ENCODE measurements at places on chromosomes 6 and 20.

- ATAC-seq, result peak; percentile 80
Observed at GRCh38 chr20:45320948-45321595, 13.0 kb upstream of the MATN4 start.

- no peak for ATAC-seq
Observed at GRCh38 chr6:167987396-167988153, 9.9 kb upstream of the KIF25 start.

DNA sequence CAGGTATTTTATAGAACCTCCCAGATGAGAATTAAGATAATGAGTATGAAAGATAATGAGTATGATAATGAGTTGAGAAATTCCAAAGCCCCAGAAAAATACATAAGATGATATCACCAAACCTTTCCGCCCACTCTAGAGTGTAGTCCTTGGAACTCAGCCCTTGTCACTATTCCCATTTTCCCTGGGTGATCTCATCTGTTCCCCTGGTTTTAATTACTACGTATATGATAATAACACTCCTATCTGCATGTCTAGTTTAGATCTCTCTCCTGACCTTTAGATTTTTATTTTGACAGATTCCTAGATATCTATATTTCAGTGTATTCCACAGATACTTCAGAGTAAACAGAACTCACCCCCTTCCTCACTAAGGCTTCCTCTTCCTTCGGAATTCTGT, 51.0 kb upstream of the ASIP start:
- ATAC-seq, result no peak

DNA sequence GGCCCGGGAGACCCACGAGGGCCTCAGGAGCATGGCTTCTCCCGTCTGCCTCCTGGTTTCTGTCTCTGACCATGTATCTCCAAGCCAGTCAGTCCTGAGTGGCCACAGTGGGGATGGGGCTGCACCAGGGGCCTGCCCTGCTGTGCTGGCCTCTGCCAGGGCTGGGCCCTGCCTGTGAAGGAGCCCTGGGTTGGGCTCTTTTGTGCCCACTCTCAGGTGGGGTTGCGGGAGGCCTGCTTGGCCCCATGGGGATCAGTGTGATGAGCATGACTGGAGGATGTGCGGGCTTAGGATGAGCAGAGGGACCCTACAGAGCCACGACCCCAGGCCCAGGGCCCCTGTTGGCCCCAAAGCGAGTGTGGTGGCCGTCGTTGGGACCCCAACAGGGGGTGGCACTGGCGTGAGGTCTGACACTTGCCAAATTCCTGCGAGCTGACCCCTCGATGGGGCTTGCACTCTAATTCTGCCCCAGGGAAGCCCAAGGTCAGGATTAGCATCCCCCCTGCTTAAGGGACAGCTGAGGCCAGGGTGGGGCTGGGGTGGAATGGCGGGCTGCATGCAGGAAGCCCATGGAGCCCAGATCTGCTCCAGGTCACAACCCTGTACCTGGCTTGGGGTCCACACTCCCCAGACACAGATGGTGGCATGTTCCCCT, 90.0 kb upstream of the BHLHE23 start:
- ATAC-seq, result no peak

DNA sequence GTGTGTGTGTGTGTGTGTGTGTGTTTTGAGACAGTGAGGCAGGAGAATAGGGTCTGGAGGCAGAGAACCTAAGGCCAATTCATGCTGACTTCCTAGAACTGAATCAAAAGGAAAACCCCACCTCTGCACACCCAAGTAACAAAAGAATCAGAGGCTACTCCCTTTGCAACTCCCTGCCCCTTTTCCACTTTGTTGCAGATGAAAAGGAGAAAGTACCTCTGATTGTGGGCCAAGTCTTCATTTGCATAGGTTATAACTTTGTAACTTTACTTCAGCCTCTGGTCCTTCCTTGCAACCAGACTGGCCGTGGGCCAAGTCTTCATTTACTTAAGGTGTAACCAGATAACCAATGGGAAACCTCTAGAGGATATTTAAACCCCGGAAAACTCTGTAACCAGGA, 168.8 kb downstream of the EYA2 start:
- ATAC-seq, result no peak

- no peak for ATAC-seq
Observed at GRCh38 chr6:77879527-77879926, 226.7 kb downstream of the MEI4 start.

DNA sequence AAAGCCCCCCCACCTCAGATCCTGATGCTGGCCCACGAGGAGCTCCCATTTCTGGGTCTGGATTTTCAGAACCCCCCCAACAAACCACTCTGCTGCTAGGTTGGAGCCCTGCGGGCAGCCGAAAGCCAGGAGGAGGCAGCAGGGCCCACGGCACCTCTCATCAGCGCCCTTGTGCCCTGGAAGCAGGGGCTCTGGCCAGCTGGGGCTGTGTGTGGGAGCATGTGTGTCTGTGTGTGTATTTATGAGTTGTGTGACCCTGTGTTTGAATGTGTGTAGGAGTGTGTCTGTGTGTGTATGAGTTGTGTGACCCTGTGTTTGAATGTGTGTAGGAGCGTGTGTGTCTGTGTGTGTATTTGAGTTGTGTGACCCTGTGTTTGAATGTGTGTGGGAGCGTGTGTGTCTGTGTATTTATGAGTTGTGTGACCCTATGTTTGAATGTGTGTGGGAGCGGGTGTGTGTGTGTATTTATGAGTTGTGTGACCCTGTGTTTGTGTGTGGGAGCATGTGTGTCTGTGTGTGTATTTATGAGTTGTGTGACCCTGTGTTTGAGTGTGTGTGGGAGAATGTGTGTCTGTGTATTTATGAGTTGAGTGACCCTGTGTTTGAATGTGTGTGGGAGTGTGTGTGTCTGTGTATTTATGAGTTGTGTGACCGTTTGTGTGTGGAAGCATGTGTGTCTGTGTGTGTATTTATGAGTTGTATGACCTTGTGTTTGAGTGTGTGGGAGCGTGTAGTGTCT, 18.9 kb downstream of the SLC17A9 start:
- ATAC-seq, result no peak

- ATAC-seq, result no peak
Observed at GRCh38 chr20:58575776-58576602, 60.8 kb upstream of the APCDD1L start.

- no peak for ATAC-seq
Observed at GRCh38 chr20:14950633-14951032, 613.2 kb upstream of the FLRT3 start.

DNA sequence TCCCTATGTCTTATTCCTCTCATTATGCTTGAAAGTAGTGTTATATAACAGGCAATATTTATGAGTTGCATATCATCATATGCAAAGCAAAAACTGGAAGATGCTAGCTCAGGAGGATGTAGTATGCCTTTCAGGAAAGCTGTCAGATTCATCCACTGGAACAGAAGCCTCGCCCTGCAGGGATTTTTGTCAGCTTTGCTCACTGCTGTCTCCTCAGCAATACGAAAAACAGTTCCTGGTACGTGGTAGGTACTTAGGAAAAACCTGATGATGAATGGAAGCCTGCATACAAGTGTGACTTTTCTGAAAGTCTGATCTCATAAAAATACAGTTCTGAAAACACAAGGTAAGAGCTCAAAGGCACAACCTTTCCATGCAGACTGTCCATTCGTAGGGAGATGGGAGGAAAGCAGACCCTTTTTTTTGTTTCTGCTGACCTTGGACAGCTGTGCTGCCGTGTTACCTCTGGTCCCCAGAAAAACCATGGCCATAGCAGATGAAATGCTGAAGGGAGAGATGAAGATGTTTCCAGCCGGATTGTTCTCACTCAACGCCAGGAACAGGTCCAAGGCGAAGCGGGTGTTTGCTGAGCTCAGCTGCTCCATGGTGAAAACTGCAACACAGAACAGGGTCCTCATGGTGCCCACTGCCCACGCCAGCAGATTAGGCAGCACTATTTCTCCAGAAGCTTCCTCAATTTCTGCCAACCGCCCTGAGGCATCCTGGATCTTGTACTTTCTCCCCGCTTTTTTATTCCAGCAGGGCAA, 1.5 kb downstream of the SERPINB1 start:
- no peak for ATAC-seq

DNA sequence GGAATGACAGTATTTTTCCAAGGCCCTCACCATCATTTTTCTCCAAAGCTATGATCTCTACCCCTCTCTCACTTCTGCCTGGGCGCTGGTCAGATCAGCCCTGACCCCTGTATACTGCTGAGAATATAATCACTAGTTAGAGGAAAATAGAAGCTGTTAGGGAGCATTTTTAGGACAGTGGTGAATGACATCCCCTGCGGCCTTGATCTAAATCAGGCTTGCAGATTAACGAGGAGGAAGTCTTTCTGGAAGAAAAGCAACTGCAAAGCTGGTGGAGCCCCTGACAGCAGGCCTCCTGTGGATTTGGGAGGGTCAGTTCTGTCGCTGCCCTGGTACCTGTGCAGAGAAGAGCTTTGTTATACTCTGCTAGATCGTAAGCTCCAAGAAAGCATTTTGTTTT, 107.9 kb downstream of the RPP40 start:
- no peak for ATAC-seq

- no peak for ATAC-seq
Observed at GRCh38 chr20:24653306-24653705, 183.9 kb downstream of the SYNDIG1 start.

DNA sequence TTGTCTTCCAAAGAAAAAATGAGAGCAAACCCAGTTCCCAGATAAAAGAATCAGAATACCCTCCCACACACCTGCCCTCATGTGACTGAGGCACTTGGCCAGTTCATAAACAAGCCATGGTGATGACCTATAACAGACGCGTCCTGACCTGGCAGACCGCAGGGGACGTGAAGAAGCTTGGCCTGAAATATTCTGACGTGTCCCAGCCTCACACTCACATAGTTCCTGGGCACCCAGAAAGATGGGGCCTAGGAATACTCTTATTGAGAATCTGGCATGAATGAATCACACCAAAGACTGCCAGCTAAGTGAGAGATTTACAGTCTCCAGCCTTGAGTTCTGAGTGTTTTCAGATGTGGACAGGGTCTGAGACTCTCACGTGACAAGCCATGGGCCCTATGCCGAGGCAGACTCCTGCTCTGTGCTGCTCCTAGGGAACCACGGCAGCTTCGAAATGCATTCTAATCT, 17.2 kb upstream of the MAP3K4 start:
- ATAC-seq, result no peak

- no peak for ATAC-seq
Observed at GRCh38 chr6:31386099-31386498, 17.3 kb upstream of the MICA start.

DNA sequence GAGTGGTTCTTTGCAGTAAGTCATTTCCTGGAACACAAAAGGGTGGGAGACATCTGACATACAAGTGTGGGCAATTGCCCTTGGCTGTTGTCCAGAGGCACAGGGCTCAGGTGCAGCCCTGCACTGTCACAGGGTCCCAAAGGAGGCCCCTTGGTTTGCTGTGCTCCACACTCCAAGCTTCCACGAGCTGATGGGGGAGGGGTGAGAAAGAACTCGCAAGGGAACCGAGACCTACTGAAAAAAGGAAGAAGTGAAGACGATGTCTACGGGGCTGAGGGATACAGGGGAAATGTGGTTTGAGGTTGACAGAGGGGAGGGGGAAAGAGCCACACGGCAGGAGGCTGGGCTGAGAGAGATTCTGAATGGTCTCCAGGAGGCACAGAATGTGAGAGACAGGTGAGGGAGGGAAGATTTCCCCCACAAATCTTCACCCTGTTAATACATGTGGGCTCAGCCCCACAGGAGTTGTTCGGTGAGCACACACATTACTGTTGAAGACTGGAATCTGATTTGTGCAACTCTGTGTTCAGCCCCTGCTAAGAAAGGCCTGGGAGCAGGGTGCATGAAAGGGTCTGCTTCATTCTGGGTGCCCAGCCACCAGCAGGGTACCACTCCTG, 123.4 kb downstream of the LY86 start:
- ATAC-seq, result no peak

- peak; percentile 70 for ATAC-seq
Observed at GRCh38 chr6:30411515-30412207, 66.7 kb downstream of the RPP21 start.

DNA sequence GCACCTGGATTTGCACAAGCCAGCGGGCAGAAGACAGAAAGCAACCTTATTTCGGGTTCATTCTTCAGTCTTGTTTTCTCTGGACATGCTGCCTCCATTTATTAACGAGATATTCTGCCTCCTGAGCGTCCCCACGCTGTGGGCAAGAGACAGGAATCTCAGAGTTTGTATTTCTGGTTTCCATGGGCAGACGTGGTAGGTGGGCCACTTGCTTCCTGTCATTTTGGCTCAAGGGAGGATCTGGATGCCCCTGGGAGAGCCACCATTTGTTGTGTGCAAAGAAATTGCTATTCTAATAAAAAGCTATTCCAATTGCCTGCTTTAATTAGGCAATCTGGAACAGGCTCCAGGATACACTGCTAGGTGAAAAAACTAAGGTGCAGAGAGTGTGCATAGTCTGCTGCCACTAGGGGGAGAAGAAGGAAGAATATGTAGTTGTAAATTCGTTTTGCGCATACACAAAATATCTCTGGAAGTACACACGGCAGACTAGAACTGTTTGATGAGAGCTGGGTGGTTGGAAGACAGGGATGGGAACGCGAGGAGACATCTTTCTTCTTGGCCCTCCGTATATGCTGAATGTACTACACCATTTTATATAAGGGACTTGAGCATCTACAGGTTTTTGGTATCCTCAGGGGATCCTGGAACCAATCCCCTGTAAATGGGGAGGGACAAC, 30.1 kb upstream of the SLC16A10 start:
- peak; percentile 59 for ATAC-seq

GRCh38 chr20:50586531-50587232, 76.5 kb downstream of the PTPN1 start:
- ATAC-seq, result no peak

- ATAC-seq, result no peak
Observed at GRCh38 chr20:11216451-11217314, 542.9 kb upstream of the JAG1 start.

GRCh38 chr6:35018182-35018519, 123.0 kb downstream of the TCP11 start:
- no peak for ATAC-seq

- no peak for ATAC-seq
Observed at GRCh38 chr6:85920782-85921181, 278.1 kb upstream of the SYNCRIP start.

GRCh38 chr20:36932476-36933426, 18.8 kb downstream of the SAMHD1 start:
- no peak for ATAC-seq

GRCh38 chr6:148193063-148193680, 149.5 kb upstream of the SASH1 start:
- ATAC-seq, result no peak

DNA sequence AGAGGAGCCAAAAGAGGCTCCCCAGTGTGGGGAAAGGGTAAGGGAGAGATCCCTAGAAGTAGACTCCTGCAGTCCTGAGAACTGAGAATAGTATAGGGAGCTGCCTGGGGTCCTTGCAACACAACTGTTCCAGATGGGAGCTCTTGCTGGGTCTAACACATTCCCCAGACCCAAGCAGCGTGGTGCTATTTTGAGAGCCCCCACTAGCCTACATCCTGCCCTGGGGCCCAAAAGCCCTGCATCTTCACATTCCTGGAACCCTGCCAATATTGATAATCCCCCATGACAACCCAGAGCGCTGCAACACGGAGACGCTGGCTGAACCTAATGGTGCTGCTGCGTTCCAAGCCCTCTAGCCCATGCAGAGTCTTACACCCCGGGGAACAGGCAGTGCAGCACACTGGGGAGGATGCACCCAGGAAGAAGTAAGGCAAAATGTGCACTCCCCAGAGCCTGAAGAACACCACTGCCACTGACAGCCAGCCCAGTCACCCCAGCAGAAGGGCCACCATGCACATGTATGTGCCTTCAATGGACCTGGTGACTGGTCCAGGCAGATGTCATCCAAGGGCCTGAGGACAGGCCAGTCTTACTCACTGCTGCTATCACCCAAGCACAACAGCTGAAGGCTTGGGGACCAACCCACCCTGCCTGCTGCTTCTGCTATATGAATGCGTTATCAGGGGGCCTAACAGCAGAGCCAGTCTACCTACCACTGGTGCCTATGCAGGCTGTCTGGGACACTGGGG, 7.0 kb upstream of the RNF217 start:
- no peak for ATAC-seq

All from activated CD4-positive, CD25-positive, alpha-beta regulatory T cell treated with anti-CD3 and anti-CD28 coated beads, Interleukin-2, amount 50 U/mL, for 24 hours (primary cell).